ENCODE measurements at places on chromosomes 7 and 10.

- no peak for DNase-seq
Observed at GRCh38 chr10:411603-412002, 276.3 kb downstream of the ZMYND11 start.

DNA sequence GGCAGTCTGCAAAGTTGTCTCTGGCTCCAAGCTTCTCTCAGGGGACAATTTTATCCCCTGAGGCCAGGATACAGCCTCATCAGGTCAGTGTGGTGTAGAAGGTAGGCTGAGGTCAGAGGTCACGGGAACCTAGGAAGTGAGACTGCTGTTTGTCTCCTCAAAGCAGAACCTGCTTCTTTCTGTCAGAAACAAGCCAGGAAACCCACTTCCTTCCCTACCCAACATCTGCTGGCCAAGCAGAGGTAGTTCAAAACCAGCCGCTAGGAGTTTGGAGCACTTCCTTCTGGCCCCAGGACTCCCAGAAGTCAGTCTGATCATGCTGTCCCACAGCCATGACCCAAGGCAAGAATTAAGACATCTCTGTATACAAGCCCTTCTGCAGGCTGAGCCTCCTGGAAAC lies 12.2 kb downstream of the CLRN3 start:
- DNase-seq = no peak

GRCh38 chr7:24842449-24843241 lies 85.4 kb upstream of the GSDME start:
- DNase-seq = no peak

- no peak for DNase-seq
Observed at GRCh38 chr7:38855386-38855785, 53.6 kb downstream of the VPS41 start.

GRCh38 chr7:45067582-45067981 lies 21.2 kb downstream of the NACAD start:
- DNase-seq = no peak

DNA sequence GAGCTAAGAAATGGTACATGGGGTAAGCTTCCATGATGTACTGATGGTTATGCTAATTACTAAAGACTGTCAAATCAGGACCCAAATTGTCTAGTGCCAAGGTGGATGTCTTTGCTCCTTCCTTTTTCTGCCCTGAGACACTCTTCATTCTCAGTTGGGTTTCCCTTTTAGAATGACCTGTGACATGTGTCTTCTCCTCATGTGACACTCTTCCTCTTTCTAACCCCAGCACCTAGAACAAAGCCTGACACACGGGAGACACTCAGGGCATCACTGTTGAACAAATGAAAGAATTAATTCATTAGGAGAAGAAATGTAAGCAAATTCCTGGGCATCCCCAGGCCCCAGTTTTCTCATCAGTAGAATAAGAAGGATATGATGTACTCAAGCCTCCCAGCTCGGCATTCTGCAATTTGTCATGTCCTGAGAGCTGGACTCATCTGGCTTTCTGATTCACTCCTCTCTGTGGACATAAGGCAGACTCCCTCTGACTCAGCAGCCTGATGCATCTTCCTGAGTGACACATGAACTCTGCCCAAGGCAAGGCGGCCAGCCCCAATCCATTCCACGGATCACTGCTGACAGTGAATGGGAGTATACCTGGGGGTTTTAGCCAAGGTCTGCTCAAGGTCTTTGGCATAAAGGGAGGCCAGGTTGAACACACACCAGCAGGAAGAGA lies 473.8 kb downstream of the KCNMA1 start:
- no peak for DNase-seq

GRCh38 chr10:105702211-105702610 lies 1061.1 kb downstream of the SORCS3 start:
- DNase-seq = no peak

DNA sequence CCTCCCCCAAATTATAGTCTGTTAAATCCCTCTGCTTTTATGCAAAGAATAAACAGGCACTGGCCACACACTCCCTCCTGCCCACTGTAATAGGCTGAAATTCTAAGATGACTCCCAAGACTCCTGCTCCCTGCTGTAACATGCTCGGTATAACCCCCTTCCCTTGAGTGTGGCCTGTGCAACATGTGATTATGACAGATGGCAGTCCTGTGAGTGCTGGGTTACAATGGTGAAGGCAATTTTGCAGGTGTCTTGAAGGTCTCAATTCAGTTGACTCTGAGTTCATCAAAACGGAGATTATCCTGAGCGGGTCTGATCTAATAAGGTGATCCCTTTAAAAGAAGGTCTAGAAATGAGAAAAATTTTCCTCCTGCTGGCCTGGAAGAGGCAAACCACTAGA lies 55.9 kb downstream of the CREB3L2 start:
- no peak for DNase-seq

- DNase-seq = no peak
Observed at GRCh38 chr10:100135486-100135885, 50.3 kb downstream of the ERLIN1 start.

DNA sequence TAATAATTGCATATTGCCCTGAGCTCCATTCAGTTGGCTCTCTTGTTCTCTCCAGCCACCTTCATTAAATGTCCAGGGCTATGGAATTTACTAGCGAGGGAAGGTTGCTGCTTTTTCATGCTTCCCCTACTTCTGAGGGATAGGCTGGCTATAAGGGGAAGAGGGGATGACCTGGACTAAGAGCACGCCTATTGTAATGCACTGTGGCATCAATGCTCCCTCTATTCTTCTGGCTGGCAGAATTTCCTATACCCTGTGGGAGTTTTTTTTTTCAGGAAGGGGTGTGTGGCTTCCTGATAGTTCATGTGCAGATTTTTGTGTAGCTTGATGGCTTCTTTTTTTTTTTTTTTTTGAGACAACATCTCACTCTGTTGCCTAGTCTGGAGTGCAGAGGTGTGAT lies 155.8 kb downstream of the SND1 start:
- no peak for DNase-seq

- DNase-seq = no peak
Observed at GRCh38 chr10:104780946-104781595, 140.0 kb downstream of the SORCS3 start.

- no peak for DNase-seq
Observed at GRCh38 chr10:131391936-131392335, 80.4 kb upstream of the TCERG1L start.

DNA sequence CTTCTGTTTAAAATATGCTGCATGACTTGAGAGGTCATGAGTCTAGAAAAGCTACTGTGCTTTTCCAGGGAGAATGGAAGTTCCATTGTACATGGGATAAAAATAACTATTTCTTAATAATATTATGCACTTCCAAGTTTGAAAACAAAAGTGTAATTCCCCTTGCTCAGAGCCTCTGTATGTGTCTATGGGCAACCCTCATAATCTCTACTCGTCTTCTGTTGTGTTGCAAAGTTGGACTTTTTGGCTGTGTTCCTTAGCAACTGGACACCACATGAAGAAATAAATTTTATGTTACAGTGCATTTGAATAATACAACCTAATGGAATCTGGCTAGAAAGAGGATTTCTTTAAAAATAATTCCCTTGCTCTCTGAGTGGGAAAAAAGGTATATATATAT lies 242.6 kb downstream of the TWIST1 start:
- no peak for DNase-seq

- no peak for DNase-seq
Observed at GRCh38 chr7:48419401-48419800, 248.1 kb downstream of the ABCA13 start.

DNA sequence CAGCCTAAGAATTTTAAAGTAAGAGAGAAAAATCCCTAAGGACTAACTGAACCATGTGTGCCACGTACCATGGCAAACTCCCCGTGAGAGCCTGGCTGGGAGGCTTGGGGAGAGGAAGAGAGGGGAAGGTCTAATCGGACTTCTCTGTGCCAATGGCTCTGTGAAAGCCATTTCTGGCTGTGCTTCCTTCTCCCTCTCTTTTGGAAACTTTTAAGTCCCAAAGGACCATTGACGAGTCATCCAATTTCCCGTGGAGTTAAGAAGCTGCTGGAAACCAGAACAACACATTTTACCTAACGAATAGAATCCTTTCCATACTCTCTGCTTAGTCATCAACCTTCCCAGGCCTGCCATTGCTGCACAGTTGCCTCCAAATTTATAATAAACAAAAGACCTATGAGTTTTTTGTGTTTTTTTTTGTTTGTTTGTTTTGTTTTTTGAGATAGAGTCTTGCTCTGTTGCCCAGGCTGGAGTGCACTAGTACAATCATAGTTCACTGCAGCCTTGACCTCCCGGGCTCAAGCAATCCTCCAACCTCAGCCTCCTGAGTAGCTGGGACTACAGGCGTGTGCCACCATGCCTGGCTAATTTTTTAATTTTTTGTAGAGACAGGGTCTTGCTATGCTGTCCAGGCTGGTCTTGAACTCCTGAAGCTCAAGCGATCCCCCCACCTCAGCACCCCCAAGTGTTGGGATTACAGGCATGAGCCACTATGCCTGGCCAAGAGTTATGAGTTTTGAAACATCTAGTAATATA lies 13.2 kb downstream of the LAMB1 start:
- DNase-seq = no peak

- DNase-seq = no peak
Observed at GRCh38 chr10:3385487-3385886, 212.9 kb upstream of the PITRM1 start.

GRCh38 chr10:93813507-93814465 lies 56.0 kb downstream of the LGI1 start:
- DNase-seq = no peak

DNA sequence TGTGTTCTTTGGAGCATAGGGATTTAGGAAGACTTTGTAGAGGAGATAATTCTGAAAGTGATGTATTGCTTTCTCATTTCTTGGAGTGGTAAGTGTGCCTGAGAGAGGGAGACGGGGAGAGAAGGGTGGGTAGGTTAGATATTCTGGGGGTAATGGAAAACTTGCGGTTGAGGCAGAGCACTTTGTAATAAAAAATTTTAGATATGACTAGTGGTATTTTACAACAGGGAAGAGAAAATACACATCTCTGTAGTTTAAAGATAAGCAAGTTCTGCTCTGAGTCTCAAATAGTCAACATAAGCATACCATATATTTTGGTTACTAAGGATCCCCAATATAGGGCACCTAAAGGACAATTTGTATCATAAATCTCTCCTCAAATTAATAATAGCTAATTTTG lies 6.6 kb downstream of the VPS50 start:
- no peak for DNase-seq

DNA sequence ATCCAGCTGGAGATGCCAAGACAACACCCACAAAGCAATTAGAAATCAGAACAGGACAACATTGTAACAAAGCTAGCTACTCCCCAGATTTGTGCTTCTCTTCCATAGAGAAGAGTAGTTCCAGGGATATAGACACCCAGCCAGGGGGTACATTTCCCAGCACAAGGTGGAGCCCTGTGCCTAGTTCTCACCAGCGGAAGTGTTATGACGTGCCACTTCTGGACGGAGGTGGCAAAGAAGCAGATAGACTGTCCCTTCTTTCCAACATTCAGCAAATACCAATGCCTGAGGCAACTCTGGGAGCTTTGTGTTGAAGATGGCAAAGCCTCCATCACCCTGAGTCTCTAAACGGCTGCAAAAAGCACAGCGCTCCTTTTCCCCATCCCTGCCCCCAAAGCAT lies 23.4 kb upstream of the GSAP start:
- no peak for DNase-seq

DNA sequence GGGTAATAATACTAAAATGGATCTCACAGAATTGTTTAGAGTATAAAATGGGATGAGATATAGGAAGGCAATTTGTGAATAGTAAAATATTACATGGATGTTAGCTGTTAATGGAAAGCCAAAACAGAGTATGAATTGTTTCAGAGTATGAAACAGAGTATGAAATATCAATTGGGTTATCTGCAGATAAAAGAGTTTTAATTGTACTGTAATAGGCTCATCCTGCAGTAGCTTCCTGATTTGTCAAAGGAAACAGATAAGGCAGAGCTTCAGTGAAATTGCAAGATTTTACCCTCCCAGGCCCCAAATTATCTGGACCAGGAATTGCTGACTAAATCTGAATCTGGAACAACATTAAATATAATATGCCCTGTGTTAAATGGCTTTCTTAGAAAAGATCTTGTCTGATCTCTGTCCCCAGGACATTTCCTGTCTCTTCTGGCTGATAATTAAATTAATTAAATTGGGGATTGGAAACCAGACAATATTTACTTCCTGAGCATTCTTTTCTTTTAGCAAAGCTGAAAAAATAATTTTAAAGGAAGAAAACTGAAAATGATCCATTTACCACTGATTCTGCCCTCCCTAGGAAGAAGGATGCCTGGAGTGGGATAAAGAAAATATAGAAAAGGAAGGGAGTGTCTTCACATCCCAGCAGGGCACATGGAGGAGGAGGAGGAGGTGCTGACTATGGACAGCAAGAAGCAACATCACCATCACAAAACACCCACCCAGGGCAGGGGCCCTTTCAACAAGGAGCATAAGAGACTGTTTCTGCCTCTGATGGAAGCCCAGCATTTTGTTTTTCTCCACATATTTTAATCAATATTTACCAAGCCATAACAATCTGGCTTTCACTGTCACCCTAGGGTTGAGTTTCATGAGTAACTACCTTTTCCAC lies 18.5 kb downstream of the PTN start:
- no peak for DNase-seq

DNA sequence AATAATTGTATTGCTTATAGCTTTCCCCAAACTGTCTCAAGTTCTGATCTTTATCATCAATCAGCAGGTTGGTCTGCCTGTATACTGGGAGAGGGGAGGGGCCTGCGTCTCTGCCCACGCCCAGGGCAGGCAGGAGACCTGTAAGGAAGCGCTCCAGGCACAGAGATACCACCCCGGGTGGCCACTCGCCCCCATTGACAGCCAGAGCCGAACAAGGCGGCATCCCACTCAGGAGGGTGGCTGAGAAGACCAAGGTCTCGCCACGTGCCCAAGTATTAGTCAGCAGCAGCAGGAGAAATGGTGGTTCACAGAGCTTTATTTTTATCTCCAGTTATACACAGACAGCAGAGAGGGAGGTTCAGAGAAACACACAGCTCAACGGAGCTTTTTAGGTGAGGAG lies 7.2 kb downstream of the STK32C start:
- DNase-seq = no peak

DNA sequence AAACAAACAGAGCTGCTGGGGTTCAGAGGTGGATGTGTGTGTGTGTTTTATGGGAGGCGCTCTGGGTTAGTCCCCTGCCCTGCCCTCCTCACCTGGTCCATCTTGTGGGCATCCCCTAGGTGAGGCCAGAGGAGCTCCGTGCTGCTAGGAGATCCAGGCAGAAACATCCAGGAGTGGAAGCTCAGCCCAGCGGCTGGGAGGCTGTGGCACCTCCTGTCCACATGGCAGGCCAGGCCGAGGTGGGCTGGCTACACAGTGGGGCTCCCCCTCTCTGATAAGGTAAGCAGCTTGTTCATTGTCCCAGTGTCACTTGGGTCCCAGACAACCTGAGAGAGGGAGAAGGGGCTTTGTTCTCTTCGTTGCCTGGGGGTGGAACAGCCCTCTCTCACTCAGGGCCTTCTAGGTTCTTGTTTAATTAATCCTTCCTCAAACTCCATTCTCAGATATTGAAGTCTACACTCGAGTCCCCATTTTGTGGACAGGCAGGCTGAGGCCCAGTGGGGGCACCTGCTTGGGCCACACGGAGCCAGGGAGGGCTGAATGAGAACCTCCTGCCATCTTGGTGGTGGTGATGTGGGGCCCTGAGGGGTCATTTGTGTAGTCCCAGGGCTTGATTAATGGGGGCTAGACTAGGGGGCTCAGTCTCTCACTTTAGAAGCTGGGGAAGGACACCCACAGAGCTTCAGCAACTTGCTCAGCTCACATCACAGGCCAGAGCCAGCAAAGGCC lies 216.8 kb upstream of the GPR26 start:
- no peak for DNase-seq
